ENCODE measurements at places on chromosomes 5 and 9.

DNA sequence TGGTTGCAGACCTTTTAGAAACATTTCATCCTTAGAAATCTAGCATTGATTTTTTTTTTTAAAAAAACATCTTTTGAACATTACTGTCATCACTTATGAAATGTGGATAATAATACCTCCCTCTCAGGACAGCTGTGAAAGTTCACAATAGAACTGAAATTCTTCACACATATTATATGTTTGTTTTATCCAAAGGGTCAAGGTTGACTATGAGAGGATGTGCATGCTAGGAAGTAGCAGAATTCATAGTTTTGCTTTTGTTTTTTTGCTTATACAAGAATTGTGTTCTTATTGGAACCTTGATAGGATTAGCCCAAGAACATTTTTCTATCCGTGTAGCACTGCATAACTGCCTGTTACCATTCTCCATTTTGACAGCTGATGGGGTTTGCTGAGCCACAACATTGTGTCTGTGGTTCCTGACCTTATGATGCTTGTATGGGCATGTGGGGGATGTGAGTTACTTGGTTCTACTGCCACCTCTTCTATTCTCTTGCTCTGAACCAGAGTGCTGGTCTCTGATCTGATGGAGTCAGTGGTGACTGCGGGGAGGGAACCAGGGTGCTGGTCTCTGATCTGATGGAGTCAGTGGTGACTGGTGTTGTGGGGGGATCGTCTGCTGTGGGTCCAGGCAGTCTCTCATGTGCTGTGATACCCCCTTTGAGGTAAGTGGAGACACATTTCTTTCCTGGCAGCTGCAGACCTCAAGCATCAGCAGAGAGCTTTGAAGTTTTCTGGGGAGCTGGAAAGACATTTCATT lies 27.1 kb upstream of the ACTBL2 start:
- DNase-seq, result no peak

DNA sequence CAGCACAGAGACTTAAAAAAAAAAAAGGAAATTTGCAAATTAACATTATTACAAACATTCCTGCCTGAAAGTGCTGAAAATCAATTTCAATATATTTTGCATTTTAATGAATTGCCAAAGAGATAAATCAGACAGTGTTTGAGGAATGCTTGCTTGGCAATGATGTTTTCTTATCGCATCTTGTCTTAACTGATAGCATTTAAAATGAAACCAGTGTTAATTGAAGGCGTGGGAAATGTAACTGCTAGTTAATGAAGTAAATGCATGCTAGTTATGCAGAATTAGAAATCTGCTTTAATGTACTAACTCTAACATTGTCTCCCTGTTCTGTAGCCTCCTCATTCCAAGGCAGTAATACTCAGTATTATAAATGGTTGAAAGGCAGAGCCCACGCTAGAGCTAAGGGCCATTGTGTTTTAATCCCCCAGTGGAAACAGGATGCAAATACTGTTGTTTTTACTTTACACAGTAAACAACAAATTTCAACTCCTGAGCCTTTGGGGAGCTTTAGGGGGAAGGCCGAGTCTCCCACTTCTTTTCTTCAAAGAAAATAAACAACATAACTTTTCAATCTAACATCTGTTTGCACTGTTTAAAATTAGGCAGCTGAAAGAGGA lies 586.9 kb downstream of the TLE4 start:
- no peak for DNase-seq

DNA sequence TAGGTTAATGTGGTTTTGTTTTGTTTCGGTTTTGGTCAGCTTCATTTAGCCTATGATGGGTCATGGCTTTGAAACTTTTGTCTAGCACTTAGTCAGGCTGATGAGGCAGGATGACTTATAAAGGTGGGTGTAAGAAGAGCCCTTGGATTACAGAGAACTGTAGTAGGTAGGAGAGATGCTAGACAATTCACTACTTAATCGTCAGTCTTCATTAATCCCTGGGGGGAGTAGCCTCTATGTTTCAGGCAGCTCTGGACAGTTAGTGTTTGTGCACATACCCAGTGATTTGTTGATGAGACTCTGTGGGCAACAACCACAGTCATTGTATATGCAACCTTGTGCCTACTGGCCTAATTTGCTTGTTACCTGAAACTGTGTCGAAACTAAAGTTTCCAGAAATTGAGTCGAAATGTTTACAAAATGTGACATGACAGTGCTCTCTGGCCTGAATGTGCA lies 113.3 kb downstream of the MTREX start:
- DNase-seq, result no peak

GRCh38 chr5:6311568-6312501 lies 66.5 kb downstream of the MED10 start:
- no peak for DNase-seq

All from sciatic nerve (tissue), 2 donors.